HCT116 (cell line): ENCODE measurements at places on chromosomes 11 and 22.

DNA sequence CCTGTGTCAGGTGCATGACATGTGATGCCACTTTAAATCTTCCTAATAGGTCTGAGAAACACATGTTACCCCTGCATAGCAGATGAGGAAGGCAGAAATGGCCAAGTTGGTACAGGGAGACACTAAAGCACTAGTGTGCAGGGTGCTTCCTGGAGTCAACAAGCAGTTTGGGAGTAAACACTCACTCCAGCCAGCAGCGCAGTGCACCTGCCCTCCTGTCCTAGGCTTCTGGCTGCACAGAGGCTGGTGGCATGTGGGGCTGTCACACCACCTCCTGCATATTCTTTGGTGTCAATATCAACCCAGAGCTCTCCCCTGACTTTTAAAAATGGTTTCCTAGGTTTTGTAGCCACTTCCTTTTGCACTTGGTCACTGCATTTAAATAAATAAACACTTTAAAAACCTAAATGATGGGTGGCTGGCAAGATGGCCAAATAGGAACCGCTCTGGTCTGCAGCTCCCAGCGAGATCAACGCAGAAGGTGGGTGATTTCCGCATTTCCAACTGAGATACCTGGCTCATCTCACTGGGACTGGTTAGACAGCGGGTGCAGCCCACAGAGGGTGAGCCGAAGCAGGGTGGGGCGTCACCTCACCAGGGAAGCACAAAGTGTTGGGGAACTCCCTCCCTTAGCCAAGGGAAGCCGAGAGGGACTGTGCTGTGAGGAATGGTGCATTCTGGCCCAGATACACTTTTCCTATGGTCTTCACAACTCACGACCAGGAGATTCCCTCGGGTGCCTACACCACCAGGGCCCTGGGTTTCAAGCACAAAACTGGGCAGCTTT is 33.5 kb downstream of the GAB4 start:
- DNase-seq = no peak

DNA sequence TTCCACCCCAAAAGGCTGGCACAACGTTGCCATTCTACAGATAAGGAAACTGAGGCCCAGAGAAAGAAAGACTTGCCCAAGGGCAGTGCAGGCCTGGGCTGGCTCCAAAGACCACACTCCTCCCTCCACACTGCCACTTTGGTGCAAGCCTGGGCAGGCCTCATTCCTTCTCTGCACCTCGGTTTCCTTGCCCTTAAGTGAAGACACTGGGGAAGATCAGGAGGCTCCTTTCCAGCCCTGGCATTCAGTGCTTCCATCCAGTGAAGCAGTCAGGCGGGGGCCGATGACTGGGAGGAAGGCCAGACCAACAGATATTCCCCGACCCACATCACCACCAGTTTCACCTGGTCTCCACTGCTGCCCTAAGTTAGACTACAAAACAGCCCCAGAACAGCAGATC is 18.3 kb upstream of the TCF20 start:
- DNase-seq = no peak

DNA sequence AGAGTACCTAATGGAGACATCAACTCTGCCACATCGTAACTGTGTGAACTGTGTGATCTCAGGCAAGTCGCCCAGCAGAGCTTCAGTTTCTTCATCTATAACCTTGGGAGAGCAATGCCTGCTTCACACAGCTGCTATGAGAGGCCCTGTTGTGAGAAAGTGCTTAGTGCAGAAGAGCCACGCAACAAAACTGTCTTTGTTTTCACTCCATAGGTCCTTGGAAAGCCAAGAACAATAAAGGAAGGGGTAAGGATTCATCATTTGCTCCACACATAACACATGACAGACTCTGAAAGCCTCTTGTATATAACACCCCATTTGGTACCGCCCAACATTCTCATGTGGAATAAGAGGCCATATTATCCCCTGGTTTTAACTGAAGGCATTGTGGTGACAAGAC is 231.9 kb upstream of the ISX start:
- DNase-seq = no peak

DNA sequence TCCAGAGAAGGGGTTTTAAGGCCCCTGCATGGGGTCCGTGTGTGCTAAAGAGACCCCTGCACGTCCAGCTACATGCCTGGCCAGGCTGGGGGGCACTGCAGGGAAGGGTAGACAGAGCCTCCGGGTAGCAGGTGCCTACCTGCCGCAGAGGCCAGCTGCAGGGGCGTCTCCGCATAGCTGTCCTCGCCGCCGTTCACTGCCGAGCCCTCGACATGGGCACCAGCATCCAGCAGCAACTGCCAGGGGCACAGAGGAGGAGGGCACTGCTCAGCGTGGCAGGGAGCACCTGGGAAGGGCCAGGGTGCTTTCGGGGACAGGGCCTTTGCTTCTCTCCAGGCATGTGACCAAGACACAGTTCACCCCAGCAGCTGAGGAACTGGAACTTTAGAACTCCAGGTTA is 59.7 kb downstream of the NAT10 start:
- no peak for DNase-seq

- DNase-seq = no peak
These were observed 101.0 kb downstream of the PTPRJ start for GRCh38 chr11:48081151-48082010.

GRCh38 chr22:44676441-44677352 is 25.3 kb upstream of the PRR5 start:
- DNase-seq = no peak

DNA sequence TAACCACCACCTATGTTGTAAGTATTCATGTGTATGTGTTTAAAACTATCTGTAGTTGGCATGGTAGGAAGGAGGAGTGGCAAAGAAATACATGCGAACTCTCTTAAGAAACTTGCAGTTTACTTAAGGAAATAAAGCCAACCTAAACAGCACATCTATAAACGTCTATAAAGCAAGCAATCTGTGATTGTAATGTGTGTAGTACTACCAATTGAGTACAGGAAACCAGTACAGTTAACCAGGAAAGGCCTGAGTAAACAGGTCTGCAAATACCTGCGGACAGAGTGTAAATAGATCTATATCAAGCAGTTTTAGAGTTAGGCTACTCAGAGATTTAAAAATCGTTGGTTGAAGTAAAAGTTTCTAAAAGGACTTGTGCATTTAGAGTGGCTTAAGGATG is 59.5 kb upstream of the AMOTL1 start:
- DNase-seq = no peak

GRCh38 chr11:33211580-33211979 is 45.6 kb upstream of the HIPK3 start:
- no peak for DNase-seq

- DNase-seq = no peak
These were observed at the start of gene ARSA for GRCh38 chr22:50627642-50628542. Gene ARSA (minus strand): TSS chr22:50628152. CDS start chr22:50627779, 373 bp downstream.

DNA sequence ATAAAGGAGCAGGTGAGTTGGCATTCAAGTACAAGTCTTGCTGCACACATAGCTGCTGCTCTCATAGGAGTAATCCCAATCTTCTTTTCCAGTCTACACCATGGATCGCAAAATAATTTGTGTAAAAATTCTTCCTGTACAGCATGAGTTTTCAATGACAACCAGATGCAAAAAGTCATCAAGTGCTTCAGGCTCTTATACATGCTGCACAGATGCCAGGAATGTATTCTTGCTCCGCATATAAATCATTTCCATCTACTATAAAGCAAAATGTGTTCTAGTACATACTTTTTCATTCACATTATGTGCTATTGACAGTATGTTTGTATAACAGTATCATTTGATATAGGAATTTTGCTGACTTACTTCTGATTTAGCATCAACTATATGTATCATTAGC is 35.4 kb downstream of the NXPE2 start:
- no peak for DNase-seq

- no peak for DNase-seq
These were observed 11.1 kb downstream of the OR5B3 start for GRCh38 chr11:58395581-58395980.

GRCh38 chr22:39616781-39617180 is 46.2 kb downstream of the CACNA1I start:
- DNase-seq = no peak

GRCh38 chr11:2194877-2195755 is 23.5 kb upstream of the TH start:
- DNase-seq = no peak

DNA sequence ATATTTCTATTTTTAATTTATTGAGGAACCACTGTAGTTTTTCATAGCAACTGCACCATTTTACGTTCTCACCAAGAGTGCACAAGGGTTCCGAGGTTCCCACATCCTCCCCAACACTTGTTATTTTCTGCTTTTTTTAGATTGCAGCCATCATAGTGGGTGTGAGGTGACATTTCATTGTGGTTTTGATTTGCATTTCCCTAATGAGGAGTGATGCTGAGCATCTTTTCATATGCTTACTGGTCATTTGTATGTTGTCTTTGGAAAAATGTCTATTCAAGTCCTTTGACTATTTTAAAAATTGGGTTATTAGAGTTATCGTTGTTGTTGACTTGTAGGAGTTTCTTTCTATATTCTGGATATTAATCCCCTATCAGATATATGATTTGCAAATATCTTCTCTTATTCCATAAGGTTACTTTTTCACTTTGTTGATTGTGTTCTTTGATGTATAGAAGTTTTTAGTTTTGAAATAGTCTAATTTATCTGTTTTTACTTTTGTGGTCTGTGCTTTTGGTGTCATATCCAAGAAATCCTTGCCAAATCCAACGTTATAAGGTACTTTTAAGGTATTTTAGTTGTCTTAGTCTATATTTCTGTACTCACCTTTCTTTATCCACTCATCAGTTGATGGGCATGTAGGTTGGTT is 9.0 kb downstream of the NEAT1 start:
- DNase-seq = no peak

- DNase-seq = no peak
These were observed 28.3 kb downstream of the DUSP8 start for GRCh38 chr11:1543606-1544263.

- DNase-seq = no peak
These were observed 111.1 kb downstream of the KCNQ1 start for GRCh38 chr11:2555891-2556290.

DNA sequence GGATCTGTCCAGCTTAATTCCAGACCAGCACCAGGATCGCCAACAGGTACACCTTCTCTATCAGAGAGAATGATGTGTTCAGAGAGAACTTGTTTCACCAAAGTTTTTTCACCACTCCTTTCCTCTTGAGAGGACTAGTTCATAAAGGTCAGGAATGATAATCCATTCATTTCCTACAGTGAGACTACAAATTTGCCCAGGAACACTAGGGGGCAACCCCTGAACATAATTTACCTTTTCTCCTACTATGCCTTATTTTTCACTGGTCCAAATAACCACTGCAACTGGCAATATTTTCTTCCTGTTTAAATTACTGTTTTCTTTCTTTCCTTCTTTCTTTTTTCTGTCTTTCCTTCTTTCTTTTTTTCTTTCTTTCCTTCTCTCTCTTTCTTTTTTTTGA is 22.5 kb downstream of the CAVIN3 start:
- DNase-seq = no peak

DNA sequence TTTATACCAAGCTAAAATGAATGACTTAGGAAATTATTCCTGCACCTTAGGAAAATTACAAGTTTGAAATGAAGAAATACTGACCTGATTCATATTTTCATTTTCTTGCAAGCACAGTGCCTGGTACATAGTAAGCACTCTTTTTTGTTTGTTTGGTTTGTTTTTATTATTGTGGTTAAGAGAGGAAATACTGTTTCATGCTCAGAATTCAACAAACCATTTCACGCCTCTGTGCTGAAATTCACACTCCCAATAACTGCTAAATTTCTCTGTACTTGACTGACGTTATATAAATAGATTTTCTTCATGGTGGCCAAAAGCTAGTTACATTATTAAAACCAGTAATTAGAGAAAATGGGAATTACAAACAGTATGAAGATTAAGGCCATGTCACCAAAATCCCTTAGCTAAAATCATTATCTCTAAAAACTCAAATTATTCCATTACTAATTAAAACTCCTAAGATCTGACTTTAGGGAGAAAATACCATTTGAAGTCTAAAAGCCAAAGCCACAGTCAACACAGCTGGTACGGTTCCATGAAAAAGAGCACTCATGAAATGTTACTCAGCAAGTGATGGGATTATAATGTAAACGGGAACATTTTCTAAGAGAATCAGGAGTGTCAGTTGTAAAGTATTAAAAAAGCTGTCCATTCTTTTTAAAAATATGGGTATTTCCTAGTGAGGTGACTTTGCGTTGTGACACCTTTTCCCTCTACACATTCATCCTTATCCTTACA is 77.8 kb upstream of the DDI1 start:
- no peak for DNase-seq

- DNase-seq = no peak
These were observed 17.4 kb downstream of the LIMK2 start for GRCh38 chr22:31229402-31230079.

DNA sequence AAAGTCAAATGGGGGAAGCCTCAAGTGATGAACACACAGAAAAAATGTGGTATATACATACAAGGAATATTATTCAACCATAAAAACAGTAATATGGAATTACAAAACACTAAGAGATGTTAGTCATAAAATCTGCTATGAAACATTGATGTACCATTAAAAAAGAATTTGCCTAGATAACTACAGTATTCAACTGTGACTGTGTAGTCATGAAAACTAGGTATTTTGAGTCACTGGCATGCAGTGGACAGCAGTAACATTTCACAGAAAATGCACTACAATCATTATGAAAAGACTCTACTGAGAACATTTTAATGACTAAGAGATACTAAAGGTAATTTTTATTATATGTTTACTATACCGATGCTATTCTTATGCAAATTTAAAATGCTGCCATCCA is 11.7 kb downstream of the ZNF195 start:
- no peak for DNase-seq

DNA sequence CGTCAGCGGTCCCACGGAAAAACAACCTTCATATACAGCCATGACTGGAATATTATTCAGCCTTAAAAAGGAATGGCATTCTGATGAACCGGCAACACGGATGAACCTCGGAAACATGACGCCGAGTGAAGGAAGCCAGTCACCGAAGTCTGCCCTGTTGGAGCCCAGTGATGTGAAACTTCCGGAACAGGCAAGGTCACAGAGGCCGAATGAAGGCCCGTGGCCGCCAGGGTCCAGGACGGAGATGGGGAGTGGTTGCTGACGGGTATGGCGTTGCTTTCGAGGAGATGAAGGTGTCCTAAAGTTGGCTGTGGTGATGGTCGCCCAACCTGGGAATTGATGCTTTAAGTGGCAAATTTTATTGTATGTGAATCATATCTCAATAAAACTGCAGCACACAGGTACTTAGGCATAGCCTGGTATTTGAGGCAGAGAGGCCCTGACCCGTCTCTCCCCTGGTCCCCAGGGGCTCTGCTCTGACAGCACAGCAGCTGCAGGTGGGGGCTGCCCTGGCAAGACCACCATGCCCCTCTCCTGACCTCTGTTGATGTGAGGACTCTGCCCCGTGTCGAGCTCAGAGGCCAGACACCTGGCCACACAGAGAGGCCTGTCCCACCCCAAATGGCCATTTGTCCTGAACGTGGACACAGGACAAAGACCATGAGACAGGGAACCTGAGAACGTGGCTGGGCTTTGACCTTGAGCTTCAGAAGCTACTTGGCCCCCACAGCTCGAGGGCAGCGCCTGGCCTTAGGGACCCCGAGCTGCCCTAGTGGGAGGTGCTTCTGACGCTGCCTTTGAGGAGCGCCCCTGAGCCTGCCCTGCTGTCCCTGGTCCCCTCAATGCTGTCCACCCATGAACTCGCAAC is 1090.8 kb downstream of the BRD1 start:
- no peak for DNase-seq

- no peak for DNase-seq
These were observed 6.3 kb upstream of the ZC3H12C start for GRCh38 chr11:110086892-110087309.
